ENCODE measurements at places on chromosomes 12 and 14. TPM values are rescaled to one million over a fixed set of nuclear protein-coding genes. Genes with fewer than 3 reads are reported as not detected.

CCDC196 gene
- not detected for total RNA-seq

VRTN gene
- total RNA-seq, result not detected

DNA sequence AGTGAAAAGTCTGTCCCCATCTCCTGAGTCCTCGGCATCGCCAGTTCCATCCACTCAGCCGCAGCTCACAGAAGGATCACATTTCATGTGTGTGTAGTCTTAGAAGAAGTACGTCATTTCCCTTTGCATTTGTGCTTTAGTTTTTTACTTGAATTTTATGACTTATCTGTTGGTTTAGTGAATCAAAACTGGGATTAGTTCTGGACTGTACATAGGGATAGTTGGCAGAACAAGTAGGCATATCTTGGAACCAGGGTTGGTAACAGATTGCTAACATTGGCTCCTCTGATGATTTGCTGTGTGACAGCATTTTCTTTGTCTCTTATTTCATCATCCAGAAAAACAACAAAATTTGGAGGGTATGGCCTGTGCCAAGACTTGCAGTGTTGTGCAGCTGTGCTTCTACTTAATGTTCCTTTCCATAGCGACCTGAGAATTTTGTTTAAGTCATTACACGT lies 69.6 kb upstream of the AEBP2 start:
- no peak overlapping the region for H3K27ac ChIP-seq
- no peaks in the 10 kb centered on the region for H3K4me1 ChIP-seq
- no peak for DNase-seq
- no peak overlapping the region for H3K4me3 ChIP-seq

MANSC1 gene
- total RNA-seq, result 0.73 TPM

DNA sequence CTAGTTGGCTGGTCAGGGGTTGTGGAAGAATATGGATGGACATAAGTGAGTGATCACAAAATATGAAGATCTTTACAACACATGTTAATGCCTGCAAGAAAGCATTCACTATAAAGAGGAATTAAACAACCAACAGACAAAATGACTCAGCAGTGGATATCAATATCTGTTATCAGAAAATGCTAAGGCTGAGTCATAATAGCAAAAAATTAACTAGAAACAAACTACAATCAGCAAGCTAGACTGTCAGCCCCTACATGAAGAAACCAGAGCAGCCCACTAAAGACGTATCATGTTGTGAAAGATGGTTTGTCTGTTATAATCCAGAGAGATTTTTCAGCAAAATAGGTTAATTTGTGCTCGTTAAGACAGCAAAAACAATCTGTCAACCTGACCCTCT lies 472.9 kb downstream of the NELL2 start:
- H3K36me3 ChIP-seq, result no peaks in the 10 kb centered on the region
- no peak for DNase-seq
- no peaks in the 10 kb centered on the region for H3K4me1 ChIP-seq
- no peaks in the 10 kb centered on the region for H3K27me3 ChIP-seq

DNA sequence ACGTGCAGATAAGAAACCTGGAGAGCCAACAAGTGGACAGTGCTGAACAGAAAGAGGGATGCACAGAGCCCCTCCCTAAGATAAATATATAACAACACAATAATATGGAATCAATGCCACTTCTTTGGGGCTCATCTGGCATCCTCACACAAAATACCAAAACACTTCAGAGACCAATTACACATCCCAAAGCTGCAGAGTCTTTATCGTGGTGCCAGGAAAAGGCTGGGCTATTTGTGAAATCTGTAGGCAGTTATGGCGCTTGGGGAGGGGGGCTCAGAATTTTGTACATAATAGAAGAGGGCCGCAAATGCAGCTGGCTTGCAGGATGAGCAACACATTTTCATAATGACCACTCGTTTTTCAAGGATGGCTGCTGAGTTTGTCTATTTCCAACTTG lies 160.4 kb upstream of the NOS1 start:
- H3K4me1 ChIP-seq, result no peaks in the 10 kb centered on the region
- no peak for DNase-seq
- H3K4me3 ChIP-seq, result no peak overlapping the region
- no peaks in the 10 kb centered on the region for H3K27me3 ChIP-seq
- H3K36me3 ChIP-seq, result no peaks in the 10 kb centered on the region
- H3K27ac ChIP-seq, result no peak overlapping the region

GRCh38 chr12:31298922-31299321 lies 27.0 kb downstream of the SINHCAF start:
- no peak overlapping the region for H3K4me3 ChIP-seq
- H3K36me3 ChIP-seq, result peaks cover 5% of the 10 kb centered on the region
- H3K27me3 ChIP-seq, result no peaks in the 10 kb centered on the region
- peak overlapping the region; percentile 25 for H3K27ac ChIP-seq
- peaks cover 25% of the 10 kb centered on the region for H3K4me1 ChIP-seq
- no peak for DNase-seq

DNA sequence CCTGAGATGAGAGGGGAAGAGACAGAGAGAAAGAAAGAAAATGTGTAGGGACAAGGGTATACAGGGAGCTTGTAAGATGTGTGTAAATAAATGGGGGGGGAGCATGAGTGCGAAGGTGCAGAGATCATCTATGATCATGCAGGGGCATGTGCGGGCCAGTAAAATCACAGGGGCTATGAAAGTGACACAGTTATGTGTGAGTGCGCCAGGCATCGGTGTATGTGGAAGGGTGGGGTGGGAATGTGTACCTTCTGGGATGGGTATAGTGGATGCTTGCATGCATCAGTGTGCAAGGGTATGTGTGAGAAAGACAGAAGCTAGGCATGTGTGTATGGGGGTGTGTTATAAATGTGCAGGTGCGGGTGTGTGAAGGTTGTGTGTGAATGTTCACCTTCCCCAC lies 18.4 kb upstream of the KRT78 start:
- H3K27ac ChIP-seq, result no peak overlapping the region
- H3K4me1 ChIP-seq, result peaks cover 20% of the 10 kb centered on the region
- no peaks in the 10 kb centered on the region for H3K36me3 ChIP-seq
- no peak for DNase-seq
- no peaks in the 10 kb centered on the region for H3K27me3 ChIP-seq

DNA sequence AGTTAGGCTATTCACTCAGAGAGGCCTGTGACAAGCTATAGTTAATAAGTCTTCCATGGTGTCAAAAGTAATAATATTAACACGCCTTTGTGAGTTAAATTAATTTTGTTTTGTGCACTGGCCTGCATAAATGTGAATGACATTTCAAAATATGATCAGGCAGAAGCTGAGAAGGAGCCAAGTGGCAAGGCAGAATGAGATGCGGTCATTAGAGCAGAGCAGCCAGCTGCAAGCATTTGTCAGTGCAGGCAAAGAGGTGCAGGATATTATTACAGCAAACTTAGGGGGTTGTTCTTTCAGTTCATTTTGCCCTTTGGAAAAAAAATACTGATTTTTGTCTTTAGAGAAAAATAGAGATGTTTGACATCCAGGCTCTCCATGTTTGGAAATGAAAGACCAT lies 364.5 kb downstream of the PAWR start:
- no peaks in the 10 kb centered on the region for H3K36me3 ChIP-seq
- no peak overlapping the region for H3K4me3 ChIP-seq
- H3K27ac ChIP-seq, result no peak overlapping the region
- no peaks in the 10 kb centered on the region for H3K27me3 ChIP-seq
- DNase-seq, result no peak
- no peaks in the 10 kb centered on the region for H3K4me1 ChIP-seq

- DNase-seq, result no peak
- no peaks in the 10 kb centered on the region for H3K27me3 ChIP-seq
- H3K36me3 ChIP-seq, result no peaks in the 10 kb centered on the region
Measured at GRCh38 chr12:109764776-109765445, 51.3 kb downstream of the FAM222A start.
